ENCODE measurements at places on chromosomes 7 and 10.

DNA sequence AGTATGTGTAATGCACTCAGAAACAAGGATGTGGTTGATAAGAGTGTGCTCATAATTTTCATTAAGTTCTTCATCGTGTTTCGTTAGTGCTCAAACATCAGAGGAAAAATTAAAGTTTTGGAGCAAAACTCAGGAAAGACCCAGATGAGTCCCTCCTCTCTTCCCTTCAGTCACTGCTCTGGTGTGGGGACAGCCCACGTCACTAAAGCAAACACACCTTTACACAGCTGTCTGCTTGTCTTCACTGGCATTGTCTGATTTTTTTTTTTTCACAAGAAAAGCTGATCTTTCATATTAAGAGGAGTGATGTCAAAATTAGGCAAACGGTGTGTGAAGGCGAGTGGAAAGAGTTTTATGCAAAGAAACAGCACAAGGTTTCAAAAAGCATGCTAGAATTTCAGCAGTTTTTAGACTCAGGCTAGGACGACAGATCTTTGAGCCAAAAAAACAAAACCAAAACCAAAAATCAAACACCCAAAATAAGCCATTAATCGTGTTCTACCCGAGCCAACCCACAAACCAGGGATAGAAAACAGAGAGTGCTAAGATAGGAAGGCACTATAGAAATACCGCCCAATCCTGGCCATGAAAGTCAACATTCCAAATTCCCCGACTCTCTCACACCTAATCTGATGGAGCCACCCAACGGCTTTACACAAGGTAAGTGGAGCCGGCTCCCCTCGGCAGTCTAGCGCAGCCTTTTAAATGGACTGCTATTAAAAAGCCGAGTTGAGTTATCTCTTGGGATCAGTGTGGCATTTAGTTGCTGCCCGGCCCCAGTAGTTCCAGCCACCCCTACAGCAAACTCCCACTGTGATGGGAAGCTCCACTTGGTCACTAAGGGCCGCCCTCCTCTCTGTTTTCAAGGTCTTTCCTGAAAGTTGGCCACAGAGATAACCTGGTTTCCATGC lies 27.9 kb upstream of the GATA3 start:
- no peak for DNase-seq

GRCh38 chr7:151728746-151729145 lies 148.2 kb downstream of the PRKAG2 start:
- DNase-seq: no peak

DNA sequence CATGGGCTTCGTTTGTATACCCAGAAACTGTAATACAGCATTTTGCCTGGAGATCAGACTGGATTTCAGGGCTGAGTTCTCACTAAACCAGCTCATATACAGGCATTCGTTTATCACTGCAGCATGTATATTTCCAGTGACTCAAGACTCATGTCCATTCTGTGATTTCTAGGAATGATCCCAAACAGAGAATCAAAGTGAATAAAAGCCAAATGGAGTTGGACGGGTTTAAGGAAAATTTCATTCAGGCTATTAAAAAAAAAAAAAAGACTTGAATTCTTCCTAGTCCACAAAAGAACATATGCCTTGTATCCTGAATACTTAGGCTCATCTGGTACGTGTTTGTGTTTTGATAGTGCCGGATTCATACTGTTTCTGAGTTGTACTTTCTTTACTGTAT lies 46.8 kb downstream of the TET1 start:
- no peak for DNase-seq

- no peak for DNase-seq
Observed at GRCh38 chr7:127726476-127726875, 74.5 kb downstream of the SND1 start.

- DNase-seq: no peak
Observed at GRCh38 chr10:58971796-58972491, 204.5 kb upstream of the PHYHIPL start.

DNA sequence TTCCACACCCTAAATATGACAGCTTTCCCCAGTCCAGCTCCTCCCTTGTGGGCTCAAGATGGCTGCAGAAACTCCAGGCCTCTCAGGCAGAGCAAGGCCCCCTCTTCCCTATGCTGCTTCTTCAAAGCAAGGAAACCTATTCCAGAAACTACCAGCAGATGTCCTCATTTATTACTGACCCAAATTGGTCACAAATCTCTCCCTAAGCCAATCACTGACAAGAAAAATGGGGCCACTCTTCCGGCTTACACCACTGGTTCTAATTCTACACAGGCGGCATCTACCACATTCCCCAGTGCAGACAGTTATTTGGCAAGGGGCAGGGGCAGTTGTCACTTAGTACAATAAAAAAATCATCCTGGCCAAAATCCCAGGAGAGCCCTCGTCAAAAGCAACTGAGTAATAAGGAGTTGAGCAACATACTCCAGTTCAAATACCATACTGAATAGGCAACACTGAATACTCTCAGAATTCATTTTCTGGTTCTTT lies 150.4 kb downstream of the SFMBT2 start:
- DNase-seq: peak; percentile 25

Measured in CD4-positive, alpha-beta T cell treated with Interleukin-6 for 4 hours (primary cell).